Neural progenitor cell (in vitro differentiated cells): ENCODE measurements at places on chromosomes 12 and 14. TPM values are rescaled to one million over a fixed set of nuclear protein-coding genes. Genes with fewer than 3 reads are reported as not detected.
A peak's percentile ranks its signal among the peaks of the same experiment; 100 is the strongest.

DNA sequence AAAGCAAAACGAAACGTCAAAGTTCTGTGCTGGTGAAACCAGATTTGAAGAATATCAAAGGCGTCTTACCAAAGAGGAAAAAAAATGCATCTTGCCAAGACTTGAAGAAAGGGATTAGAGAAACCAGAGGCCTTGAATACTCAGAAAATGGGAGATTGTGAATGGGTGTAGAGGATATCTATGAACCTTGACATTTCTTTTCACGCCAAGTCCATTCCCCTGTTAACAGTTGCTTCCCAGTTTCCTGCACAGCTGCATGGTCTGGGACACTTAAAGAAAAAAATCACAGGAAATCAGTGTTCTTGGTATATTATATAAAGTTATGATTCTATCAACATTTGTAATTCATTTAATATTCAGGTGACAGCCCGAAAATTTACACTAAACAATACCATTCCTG is 1.4 kb upstream of the GTF2A1 start:
- DNase-seq, result no peak
- no peaks in the 10 kb centered on the region for H3K27me3 ChIP-seq
- H3K4me1 ChIP-seq, result peaks cover 15% of the 10 kb centered on the region
- H3K4me3 ChIP-seq, result peak overlapping the region; percentile 99
- no peaks in the 10 kb centered on the region for H3K36me3 ChIP-seq

GRCh38 chr12:30537228-30537627 is 158.4 kb downstream of the IPO8 start:
- H3K27me3 ChIP-seq, result no peaks in the 10 kb centered on the region
- no peak for DNase-seq
- H3K27ac ChIP-seq, result no peak overlapping the region

Gene AKAP5
- total RNA-seq, result 2.4 and 3.2 TPM in 2 replicates

GRCh38 chr12:6952121-6952862 is 1.1 kb downstream of the PTPN6 start:
- no peaks in the 10 kb centered on the region for H3K36me3 ChIP-seq
- H3K4me3 ChIP-seq, result no peak overlapping the region
- no peak overlapping the region for H3K27ac ChIP-seq
- no peaks in the 10 kb centered on the region for H3K27me3 ChIP-seq

DNA sequence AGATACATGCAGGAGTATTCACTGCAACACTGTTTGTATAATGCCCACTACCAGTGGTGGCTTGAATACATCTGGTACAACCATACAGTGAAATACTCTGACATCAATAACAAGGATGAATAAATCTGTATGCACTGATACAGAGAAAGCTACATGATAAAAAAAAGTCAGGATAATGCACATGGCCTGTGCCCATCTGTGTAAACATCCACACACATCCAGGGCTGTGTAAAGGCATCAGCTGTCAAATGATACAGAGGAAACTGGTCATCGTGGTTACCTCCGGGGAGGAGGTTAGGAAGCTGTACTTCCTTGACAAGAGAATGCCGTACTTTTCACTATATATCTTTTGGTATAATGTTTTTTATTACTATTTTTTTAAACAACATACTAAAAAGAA is 176.6 kb downstream of the FOXN3 start:
- peaks cover 19% of the 10 kb centered on the region for H3K4me1 ChIP-seq
- H3K4me3 ChIP-seq, result no peak overlapping the region
- H3K36me3 ChIP-seq, result no peaks in the 10 kb centered on the region
- no peak overlapping the region for H3K27ac ChIP-seq

DNA sequence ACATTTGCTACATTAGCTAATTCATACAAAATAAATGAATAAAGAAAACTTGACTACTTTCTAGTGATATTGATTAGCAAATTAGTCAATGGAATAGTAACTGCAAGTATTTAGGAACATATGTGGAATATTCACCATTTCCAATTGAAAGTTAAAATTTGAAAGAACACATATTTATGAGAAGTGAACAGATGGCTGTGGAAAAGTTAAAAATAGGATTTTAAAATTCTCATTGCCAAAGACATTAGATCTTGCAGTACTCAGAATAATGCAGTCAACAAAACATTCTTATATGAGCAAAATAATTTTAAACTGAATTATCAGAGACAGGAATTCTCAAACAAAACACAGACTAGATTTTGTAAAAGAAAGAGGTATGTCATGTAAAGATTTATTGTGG is 613.9 kb upstream of the NOVA1 start:
- H3K27ac ChIP-seq, result no peak overlapping the region
- H3K4me3 ChIP-seq, result no peak overlapping the region
- no peaks in the 10 kb centered on the region for H3K4me1 ChIP-seq
- H3K27me3 ChIP-seq, result no peaks in the 10 kb centered on the region
- DNase-seq, result no peak
- H3K36me3 ChIP-seq, result no peaks in the 10 kb centered on the region

Gene CELA1
- total RNA-seq, result not detected in 2 replicates

Gene DEPDC4
- total RNA-seq, result 4.2 and 8.3 TPM in 2 replicates

Gene SPX
- total RNA-seq, result 0.31 and 4.0 TPM in 2 replicates

DNA sequence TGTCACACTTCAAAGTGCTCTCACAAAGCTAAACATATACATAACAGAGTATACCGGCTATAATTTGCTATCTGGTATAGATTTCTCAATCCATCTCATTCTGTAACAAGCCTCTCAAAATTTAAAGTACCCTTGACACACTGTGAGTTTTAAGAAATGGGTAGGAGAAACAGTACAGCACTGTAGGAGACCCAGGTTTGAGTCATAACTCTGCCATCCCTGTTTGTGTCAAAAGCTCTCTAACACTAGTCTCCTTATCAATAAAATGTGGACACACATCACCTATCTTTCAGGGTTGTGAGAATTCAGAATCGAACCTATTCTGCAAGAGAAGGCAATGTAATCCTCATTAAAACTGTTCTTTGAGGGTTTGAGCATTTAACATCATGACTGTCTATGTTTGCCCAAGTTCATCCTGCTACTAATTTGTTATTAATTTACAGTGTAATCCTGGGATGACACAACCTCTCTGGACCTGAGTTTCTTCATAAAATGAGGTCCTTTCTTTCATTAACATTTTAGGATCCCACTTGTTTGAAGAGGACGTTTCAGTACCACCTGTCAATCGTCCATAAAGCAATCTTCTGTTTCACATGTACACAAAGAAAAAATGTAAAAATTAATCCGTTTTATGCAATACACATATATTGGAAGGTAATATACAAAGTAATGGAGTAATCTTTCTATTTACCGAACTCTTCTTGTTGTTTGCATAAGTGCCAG is 12.1 kb downstream of the SPTSSA start:
- no peaks in the 10 kb centered on the region for H3K4me1 ChIP-seq
- no peaks in the 10 kb centered on the region for H3K27me3 ChIP-seq
- H3K27ac ChIP-seq, result no peak overlapping the region

Gene LRFN5
- total RNA-seq, result 0.12 and 0.49 TPM in 2 replicates

- no peak for DNase-seq
- no peaks in the 10 kb centered on the region for H3K36me3 ChIP-seq
- no peaks in the 10 kb centered on the region for H3K27me3 ChIP-seq
- H3K4me3 ChIP-seq, result no peak overlapping the region
- H3K27ac ChIP-seq, result no peak overlapping the region
Measured at GRCh38 chr14:91935586-91935985, 11.9 kb downstream of the FBLN5 start.

DNA sequence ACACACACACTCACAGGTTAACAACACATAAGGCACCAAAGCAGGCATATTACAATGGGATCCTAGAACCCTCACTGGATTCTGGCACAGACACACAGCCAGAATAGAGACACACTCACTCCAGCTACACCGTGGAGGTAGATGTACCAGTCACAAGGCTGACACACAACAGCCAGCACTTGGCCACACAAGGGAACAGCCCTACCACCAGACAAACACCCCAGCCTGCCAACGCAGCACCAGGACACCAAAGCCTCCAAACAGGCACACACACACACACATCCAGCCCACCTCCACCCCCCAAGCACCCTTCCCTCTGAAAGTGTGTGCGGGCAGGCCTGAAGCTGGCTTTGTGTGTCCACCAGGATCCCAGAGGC is 10.9 kb upstream of the ITGB7 start:
- no peak for DNase-seq
- peaks cover 16% of the 10 kb centered on the region for H3K27me3 ChIP-seq
- H3K36me3 ChIP-seq, result no peaks in the 10 kb centered on the region
- H3K4me3 ChIP-seq, result peak overlapping the region; percentile 51

DNA sequence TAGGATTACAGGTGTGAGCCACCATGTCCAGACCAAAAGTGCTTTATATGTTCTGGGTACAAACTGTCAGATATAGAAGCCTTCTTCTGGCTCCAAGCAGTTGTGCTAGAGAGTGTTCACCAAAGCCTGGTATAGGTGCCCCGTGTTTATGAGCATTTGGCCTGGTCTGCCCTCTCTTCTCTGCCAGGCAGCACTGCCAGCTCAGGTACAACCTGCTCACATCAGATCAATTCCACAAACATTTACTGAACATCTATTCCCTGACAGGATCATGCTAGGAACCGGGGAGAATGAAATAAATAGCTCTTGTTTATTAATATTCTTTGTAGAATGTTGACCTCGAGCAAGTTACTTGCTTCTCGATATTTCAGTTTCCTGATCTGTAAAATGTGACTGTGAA is 20.0 kb upstream of the SOCS2 start:
- DNase-seq, result no peak
- H3K36me3 ChIP-seq, result no peaks in the 10 kb centered on the region
- no peak overlapping the region for H3K4me3 ChIP-seq
- no peaks in the 10 kb centered on the region for H3K27me3 ChIP-seq
- no peaks in the 10 kb centered on the region for H3K4me1 ChIP-seq

DNA sequence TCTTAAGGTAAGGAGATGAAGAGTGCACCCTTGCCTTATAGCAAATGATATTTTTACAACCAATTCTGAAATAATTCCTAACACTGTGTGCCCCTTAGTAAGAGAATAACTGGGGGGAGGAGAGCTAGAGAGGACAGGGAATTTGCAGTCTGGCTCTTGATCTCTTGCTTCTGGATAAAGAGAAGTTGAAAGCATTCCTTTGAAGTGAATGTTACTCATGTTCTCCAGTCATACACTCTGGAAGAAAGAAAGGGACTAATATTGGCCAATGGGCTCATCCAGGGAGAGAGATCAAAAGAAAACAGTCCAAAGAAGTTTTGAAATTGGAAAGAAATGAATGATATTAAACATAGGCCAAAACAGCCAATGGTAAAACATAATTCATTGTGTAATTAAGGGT is 25.3 kb downstream of the C12orf75 start:
- H3K36me3 ChIP-seq, result no peaks in the 10 kb centered on the region
- no peaks in the 10 kb centered on the region for H3K27me3 ChIP-seq
- no peak overlapping the region for H3K27ac ChIP-seq
- H3K4me1 ChIP-seq, result peaks cover 11% of the 10 kb centered on the region
- DNase-seq, result no peak

- no peaks in the 10 kb centered on the region for H3K36me3 ChIP-seq
- no peak for DNase-seq
- H3K4me1 ChIP-seq, result peaks cover 4% of the 10 kb centered on the region
- no peak overlapping the region for H3K4me3 ChIP-seq
Measured at GRCh38 chr14:104576232-104576969, 3.2 kb upstream of the C14orf180 start.

DNA sequence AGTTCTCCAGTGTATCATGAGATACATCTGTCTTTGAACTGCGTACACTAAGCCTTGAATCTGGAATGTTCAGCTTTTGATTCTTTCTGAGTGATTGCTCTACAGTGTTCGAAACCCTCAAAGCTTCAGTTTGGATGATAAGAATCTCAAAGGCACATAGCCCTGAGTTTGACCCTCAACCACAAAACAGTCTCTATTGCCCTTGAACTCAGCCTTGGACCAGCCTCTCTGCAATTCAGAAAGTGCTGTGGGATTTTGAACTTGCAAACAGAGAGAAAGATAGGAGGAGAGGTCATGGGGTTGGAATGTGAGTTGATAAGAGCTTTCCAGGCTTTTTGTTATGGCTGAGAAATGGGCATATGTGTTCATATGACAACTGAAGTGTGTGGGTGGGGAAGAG is 100.3 kb downstream of the MYRFL start:
- no peak overlapping the region for H3K27ac ChIP-seq
- H3K4me1 ChIP-seq, result peaks cover 6% of the 10 kb centered on the region
- DNase-seq, result no peak
- no peak overlapping the region for H3K4me3 ChIP-seq
- H3K27me3 ChIP-seq, result no peaks in the 10 kb centered on the region

DNA sequence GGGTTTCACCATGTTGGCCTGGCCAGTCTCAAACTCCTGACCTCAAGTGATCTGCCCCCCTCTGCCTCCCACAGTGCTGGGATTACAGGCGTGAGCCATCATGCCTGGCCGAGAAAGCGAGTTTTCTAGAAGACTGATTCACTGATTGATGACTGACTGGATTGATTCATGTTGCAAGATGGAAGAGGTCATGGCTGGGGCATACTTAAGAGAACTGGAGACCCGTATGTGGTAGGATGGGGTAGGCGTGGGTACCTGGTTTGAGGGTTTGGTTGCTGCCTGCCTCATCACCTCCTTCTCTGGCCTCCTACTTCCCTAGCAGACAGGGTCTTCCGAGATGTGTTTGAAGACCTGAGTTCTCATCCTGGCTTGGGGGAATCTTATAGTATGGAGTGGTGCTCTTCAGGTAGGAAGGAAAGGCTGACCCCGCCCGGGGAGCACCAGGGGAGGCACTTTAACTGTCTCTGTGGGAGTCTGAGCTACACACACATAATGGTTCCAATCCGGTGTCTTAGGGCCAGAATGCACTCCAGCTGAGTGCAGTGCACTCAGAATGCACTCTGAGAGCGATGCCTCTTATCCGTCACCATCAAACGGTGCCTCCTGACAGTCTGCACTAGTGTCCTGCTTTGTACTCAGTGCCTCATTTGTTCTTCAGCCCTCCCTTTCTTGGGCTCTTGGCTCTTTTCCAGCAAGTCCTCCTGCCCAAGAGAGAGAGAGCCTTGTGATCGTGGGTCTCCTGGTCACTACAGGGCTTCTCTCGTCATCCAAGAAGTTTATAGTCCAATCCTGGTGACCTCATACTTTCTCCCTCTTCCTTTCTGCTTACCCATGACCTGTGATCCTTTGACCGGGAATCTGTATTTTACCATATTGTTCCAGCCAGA is 19.7 kb downstream of the PLEKHG3 start:
- no peaks in the 10 kb centered on the region for H3K36me3 ChIP-seq
- no peak overlapping the region for H3K27ac ChIP-seq
- H3K4me3 ChIP-seq, result peak overlapping the region; percentile 14
- peak; percentile 40 for DNase-seq
- H3K4me1 ChIP-seq, result peaks cover 52% of the 10 kb centered on the region

GRCh38 chr12:79871621-79872020 is 63.3 kb downstream of the PPP1R12A start:
- peaks cover 14% of the 10 kb centered on the region for H3K4me1 ChIP-seq
- H3K27ac ChIP-seq, result no peak overlapping the region
- no peak for DNase-seq
- H3K36me3 ChIP-seq, result peaks cover 22% of the 10 kb centered on the region
- H3K27me3 ChIP-seq, result no peaks in the 10 kb centered on the region

DNA sequence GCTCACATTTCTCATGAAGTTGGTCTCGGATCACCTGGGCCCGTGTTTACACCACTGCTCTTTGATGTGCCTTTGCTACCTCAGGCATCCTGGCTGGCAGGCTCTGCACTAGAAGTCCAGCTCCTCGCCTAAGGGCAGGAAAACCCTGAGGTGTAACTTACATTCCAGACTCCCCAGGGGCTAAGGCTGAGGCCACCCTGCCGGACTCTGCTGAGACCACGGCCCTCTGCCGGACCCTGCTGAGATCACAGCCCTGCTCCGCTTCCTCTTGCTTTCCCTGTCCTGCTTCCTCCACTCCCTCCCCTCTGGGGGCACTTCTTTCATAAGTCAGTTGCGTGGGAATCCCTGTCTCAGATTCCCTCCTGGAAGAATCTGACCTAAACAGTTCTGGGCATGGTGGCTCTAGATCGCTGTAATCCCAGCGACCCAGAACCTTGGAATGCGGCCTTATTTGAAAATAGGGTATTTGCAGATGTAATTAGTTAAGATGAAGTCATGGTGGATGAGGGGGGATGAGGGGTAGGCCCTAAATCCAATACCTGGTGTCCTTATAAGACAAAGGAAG is 17.2 kb downstream of the RILPL1 start:
- DNase-seq, result peak; percentile 32
- no peaks in the 10 kb centered on the region for H3K36me3 ChIP-seq
- no peak overlapping the region for H3K27ac ChIP-seq
- H3K4me1 ChIP-seq, result no peaks in the 10 kb centered on the region
